ENCODE measurements at places on chromosomes 4 and X.

DNA sequence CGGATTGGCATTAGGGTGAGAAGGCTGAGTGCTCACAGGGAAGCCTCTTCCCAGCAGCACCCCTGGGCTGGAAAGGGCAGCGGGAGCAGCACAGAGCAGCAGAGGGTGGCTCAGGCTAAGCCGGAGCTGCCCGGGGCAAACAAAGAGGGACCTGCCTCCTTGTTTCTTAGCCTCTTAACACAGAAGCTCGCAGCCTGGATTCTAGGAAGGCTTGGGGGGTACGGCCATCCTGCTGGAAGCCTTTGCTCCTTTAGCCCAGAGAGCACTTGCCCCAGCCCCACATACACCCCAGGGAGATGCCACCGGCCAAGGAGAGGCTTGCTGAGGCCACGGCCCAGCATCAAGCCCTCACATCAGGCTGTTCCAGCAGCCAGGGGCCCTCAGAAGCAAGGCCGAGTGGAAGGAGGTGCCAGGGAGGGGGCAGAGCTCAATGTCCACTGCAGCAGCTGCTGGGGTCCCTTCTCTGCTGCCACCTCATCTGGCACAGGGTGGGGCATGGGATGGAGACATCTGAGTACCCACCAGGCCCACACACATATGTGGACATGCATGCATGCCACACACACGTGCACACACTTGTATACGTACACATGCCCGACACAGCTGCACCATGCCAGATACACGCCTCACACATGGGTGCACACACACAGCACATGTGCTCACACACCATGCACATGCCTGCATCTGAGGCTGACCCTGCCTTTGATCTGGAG is 20.3 kb upstream of the SPON2 start:
- no peak for DNase-seq

DNA sequence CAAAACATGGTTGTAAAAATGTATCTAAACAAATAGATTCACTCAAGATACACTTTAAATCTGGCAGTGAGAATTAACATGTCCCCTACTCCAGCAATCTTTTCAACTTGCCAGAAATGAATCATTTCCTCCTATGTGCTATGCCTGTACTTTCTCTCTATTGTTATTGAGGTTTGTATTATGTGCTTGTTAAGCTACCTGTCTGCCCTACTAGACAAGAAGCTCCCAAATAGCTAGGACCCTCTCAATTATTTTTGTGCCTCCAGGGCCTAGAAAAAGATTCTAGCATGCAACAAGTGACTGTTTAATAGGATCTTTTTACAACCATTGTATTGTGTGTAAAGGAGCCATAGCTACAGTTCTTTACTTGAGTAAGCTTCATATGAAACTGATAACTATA is 3.5 kb upstream of the SAP30 start:
- DNase-seq = no peak

DNA sequence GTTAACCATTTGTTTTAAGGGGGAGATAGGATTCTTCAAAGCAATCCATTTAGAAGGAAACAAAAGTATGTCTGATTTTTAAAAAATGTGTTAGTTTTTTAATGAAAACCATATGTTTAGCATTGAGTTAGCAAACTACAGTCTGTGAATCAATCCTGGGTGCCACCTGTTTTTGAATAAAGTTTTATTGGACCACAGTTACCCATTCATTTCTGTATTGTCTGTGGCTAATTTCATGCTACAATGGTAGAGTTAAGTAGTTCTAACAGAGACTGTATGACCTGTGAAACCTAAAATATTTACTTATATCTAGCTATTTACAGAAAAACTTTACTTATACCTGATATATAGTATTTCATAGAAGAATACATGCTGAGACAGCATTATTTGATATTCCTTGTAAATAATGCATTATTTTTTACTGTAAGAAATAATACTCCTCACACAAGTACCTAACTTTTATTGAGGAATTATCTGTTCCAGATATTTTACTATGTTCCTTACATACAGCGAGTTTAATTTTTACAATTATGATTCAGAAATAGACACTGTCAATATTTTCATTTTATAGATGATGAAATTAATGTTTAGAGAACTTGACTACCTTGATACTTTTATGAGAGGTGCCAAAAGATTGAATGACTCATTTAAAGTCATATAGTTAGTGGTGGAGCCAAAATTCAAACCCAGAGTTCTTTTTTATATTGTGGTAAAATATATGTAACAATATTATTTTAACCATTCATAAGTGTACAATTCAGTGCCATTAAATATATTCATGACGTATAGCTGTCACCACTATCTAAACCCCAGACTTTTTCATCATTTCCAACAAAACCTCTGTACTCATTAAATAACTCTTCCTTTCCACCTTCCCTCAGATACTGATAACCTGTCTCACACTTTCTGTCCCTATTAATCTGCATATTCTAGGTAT is 122.0 kb downstream of the GLUD2 start:
- no peak for DNase-seq

- DNase-seq = no peak
Measured at GRCh38 chr4:25786497-25787065, 76.2 kb downstream of the SEL1L3 start.

DNA sequence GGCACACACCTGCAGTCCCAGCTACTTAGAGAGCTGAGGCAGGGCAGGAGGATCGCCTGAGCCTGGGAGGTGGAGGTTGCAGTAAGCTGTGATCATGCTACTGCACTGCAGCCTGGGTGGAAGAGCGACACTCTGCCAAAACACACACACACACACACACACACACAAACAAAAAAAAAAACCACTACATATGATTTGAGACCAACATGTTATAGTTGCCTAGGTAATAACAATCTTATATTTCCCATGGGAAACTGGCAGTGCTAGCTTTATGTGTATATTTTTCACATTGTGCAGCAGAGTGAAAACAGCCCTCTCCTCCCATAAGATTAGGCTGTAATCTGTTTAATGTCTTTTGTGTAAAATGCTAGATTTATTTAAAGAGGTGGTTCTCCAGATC is 3.1 kb upstream of the FAM241A start:
- DNase-seq = no peak

DNA sequence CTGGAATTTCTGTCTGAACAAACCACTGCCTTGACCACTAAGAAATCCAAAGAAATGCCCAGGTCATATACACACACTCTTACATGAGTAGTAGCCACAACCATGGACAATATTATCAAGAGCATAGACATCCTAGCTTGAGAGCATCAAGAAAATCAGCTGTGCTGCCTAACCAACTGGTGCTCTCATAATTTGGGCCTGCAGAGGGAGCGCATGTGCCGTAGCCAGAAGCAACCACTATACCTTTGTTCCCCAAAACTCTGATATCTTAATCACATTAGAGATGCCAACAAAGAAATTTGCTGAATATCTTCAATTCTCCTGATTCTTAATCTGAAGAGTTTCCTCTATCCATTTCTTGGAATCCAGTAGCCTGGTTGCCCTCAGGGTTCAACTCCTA is 163.6 kb downstream of the ZNF674 start:
- DNase-seq = no peak

- DNase-seq = no peak
Measured at GRCh38 chr4:57249083-57249482, 138.9 kb upstream of the IGFBP7 start.

GRCh38 chr4:83644677-83645659 is 109.1 kb downstream of the GPAT3 start:
- peak; percentile 31 for DNase-seq

DNA sequence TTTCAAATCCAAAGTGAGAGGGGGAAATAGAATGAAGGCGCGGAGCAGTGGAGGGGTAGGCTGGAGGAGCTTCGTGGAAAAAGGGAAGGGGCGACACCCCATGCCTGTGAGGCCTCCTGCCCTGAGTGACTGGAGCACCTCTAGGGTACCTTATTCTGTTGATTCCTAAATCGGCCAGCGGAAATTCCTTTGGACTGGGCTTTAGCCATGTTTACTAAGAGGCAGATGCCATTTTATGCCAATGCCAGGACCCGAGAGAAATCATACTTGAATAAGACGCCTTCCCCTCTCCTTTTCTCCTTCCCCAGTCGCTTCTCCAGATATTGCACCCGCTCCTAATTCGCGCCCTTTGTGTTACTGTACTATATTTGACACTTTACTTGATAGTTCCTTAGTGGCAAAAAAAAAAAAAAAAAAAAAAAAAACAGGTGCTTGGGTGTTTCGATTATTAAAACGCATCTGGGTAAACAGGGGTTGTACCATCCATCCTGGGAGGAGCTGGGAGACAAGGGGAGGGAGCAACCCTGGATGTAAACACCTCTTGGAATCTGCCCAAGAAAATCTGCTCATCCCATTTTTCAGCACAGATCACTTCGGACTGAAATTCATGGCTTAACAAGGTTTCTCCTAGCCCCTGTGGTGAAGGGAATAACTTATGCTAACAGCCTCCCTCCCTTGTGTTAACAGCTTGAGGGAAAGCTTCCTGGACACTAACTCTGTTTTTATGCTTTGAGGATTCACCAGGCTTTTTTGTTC is 1.5 kb downstream of the BMP3 start:
- DNase-seq = no peak

DNA sequence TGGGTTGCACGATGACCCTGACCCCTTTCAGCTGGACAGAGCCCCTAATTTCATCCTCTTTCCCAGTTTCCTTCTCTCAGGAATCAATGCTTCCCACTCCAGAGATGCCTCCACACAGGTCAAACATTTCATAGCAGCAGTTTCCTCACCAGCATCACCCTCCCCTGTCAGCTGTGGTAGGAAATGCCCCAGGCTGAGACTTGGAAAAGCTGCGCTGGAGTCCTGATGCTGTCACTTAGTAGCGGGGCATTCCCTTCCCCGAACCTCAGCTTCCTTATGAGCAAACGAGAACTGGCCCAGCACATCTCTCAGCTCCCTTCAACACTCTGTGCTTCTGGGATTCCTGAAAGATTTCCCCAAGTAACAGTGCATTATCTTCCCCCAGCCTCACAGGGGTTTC is 2.7 kb downstream of the GJB1 start:
- DNase-seq = no peak

DNA sequence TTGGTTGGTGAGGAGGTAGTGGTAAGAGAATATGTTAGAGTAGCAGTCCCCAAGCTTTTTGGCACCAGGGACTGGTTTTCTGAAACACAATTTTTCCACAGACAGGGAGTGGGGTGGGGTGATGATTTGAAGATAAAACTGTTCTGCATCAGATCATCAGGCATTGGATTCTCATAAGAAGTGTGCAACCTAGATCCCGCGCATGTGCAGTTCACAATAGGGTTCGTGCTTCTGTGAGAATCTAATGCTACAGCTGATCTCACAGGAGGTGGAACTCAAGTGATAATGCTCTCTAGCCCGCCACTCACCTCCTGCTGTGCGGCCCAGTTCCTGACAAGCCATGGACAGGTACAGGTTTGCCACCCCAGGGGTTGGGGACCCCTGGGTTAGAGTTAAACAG is 423.3 kb downstream of the GPAT3 start:
- DNase-seq = no peak

DNA sequence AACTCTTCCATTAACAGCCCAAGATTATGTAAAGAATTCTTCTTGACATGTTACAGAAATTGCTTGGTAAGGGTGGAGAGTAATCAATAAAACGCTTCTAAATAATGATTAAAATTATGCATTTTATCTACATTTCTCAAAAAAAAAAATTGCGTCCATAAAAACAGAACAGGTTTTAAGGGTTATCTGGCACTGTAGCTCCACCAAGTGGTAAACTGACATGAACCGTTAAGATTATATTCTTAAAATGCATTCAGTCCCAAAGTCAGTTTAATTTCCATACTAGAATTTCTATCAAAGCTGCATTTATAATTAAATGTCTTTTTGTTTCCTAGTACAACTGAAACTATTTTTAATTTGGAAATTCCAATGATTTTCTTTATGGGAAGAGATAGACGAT is 214.0 kb upstream of the UGT8 start:
- DNase-seq = no peak

- no peak for DNase-seq
Measured at GRCh38 chr4:188778905-188779304, 639.7 kb downstream of the TRIML1 start.

DNA sequence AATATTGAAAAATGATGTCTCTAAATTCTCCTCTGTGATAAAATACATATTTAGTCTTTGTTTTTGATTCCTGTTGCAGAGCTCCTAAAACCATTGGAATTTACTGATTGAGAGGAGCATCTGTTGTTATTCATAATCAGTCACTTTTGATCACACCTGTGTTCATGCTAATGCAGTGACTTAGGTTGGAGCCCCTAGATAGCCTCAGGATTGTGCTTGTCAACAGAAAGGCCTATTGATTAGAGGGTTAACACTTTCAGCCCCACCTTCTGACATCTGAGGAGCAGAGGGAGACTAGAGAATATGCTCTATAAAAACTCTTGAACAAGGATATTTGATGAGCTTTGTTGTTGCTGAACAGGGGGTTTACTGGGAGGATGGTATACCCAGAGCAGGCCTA is 409.5 kb upstream of the ADGRL3 start:
- DNase-seq = no peak

- DNase-seq = no peak
Measured at GRCh38 chr4:75876218-75876617, 26.0 kb downstream of the PPEF2 start.

DNA sequence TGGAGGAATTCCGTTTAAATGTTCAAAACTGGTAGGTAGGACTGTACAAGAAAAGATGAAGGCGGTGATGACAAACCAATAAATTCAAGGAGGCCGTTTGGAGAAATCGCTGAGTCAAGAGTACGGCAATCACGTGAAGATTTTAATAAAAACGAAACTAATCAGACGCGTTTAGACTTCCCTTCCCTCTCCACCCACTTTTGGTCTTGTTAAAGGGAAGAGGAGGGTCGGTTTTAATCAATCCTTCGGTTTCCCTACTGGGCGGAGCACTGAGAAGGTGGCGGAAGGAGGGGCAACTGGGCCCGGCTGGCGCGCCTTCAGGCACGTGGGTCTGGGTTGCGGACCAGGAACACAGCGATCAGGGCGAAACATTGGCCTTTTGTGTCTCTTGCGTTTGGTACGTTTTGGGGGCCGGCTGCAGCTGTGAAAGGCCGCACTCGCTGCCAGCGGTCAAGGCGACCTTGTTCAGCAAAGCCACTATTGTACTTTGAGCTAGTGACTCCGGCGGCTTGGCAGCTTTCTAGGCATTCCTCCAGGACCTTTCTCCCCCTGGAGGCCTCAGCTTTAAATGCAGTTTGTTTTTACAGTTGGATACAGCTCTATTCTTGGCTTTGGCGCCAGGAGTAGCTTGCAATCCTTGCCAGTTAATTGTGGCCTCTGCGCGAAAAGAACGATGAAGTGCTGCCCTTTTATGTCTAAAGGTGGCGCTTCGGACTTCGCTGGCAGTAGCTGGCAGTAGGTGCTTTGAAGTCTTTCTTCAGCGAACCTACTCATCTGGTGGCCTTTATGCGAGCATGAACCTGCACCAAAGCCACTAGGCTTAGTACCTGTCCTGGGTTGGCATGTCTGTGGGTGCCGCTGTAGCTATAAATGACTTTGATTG is 16.8 kb upstream of the LAMP2 start:
- DNase-seq = peak; percentile 37

- DNase-seq = no peak
Measured at GRCh38 chrX:155262970-155263754, 1.1 kb downstream of the RAB39B start.

GRCh38 chr4:11739992-11740391 is 311.3 kb upstream of the HS3ST1 start:
- no peak for DNase-seq

- no peak for DNase-seq
Measured at GRCh38 chr4:16897991-16898827, at the start of gene LDB2. LDB2 (minus strand) TSS chr4:16898645.

Measured in stimulated activated naive CD8-positive, alpha-beta T cell treated with anti-CD3 and anti-CD28 coated beads, Interleukin-15, amount 100 ng/mL, for 72 hours (primary cell).